ENCODE measurements at places on chromosomes 12 and 14.

DNA sequence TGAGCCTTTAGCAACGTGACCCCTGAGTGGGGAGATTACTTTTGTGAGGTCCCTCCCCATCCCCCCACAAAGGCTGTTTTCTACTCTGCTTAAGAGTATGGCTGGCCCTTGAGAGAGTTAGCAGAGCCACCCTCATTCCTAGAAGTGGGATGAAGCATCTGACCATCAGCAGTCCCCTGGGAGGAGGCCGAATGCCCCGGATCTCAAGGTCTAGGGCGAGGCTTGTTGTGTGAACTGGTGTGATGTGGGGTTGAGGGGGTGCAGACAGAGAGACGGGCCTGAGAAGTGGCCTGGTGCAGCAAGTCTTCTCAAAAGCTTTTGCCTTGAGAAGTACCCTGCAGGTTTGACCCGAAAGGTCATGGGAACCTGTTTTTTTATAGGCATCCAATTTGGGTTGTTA, 153.0 kb upstream of the FKBP4 start:
- no peak for DNase-seq

DNA sequence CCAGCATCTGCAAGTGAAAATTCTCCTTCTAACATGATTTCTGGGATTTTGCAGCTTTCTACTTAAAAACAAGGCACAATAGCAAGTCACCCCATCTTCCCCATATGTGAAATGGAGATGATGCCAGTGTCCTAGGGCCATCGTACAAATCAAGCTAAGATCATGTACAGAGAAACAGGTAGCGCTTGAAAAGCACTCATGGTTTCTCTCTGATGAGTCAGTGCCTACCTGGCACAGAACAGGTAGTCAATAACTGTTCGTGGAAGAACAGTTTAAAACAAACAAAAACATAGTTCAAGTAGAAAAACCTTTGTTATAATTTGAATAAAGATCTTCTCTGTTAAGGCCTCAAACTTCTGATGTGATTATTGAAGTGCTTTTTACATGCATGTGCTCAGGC, 46.9 kb downstream of the RAD52 start:
- no peak for DNase-seq

DNA sequence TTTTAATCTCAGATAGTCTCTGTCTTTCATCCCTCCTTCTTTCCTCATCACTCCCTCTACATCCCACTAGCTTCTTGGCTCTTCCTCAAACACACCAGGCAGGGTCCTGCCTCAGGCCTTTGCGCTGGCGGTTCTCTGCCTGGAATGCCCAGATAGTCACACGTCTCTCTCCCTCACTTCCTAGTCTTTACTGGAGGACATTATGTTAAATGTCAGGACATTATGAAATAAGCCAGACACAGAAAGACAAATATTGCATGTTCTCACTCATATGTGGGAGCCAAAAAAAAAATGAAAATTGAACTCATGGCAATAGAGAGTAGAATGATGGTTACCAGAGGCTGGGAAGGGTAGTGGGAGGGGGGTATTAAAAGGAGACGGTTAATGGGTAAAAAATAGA, 442.0 kb downstream of the MED13L start:
- no peak for DNase-seq

GRCh38 chr12:104683831-104684503, 227.2 kb downstream of the CHST11 start:
- no peak for DNase-seq

- no peak for DNase-seq
These were observed 46.7 kb upstream of the TCL1A start for GRCh38 chr14:95760596-95760995.

- DNase-seq = peak; percentile 66
These were observed 111.2 kb downstream of the CAPZA3 start for GRCh38 chr12:18849080-18849479.

- no peak for DNase-seq
These were observed 194.3 kb downstream of the DACT1 start for GRCh38 chr14:58832095-58832521.

DNA sequence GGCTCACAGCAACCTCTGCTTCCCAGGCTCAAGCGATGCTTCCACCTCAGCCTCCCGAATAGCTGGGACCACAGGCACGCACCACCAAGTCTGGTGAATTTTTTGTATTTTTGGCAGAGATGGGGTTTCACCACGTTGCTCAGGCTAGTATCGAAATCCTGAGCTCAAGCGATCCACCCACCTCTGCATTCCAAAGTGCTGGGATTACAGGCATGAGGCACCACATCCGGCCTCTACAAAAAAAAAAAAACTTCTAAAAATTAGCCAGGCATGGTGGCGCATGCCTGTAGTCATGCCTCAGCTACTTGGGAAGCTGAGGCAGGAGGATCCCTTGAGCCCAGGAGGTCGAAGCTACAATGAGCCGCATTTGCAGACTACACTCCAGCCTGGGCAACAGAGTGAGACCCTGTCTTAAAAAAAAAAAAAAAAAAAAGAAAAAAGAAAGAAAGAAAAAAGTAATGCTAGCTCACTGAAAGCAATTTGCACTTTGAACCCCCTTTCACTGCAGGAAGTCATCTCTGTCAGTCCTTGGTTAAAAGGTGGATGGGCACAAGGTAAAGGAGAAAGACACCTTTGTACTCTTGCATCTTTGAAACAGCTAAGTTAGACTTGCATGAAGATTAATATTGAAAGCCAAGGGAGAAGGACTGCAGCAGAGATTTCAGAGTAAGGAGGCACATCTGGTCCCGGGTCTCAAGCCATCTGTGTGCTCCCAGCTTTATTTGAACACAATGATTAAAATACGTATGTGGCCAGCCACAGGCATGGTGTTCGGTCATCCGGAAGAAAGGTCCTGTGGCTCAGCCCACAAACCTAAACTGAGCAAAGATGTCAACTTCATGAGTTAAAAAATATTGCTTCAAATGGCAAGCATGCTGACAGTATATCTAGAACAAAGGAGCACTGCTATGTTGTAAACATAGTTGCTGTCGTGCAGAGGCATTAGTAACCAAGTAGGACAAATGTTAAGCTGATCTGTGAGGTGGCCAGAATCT, 103.8 kb upstream of the HMGA2 start:
- DNase-seq = peak; percentile 85

GRCh38 chr14:100576091-100577085, 10.8 kb downstream of the BEGAIN start:
- DNase-seq = no peak

GRCh38 chr12:78746001-78746400, 118.6 kb upstream of the SYT1 start:
- no peak for DNase-seq

GRCh38 chr12:32964981-32965585, 68.5 kb upstream of the PKP2 start:
- DNase-seq = no peak

- DNase-seq = no peak
These were observed 39.3 kb downstream of the DLK1 start for GRCh38 chr14:100765991-100766390.

DNA sequence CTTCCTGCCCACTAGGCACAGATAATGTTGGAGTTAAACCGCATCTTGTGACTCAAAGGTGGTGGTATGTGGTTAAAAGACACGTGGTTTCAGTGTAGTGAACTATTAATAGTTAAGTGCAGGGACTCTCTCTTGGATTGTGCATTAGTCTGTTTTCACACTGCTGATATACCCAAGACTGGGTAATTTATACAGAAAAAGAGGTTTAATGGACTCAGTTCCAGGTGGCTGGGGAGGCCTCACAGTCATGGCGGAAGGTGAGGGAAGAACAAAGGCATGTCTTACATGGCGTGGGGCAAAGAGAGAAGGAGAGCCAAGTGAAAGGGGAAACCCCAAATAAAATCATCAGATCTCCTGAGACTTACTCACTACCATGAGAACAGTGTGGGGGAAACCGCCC, 362.3 kb downstream of the GLT1D1 start:
- DNase-seq = no peak

DNA sequence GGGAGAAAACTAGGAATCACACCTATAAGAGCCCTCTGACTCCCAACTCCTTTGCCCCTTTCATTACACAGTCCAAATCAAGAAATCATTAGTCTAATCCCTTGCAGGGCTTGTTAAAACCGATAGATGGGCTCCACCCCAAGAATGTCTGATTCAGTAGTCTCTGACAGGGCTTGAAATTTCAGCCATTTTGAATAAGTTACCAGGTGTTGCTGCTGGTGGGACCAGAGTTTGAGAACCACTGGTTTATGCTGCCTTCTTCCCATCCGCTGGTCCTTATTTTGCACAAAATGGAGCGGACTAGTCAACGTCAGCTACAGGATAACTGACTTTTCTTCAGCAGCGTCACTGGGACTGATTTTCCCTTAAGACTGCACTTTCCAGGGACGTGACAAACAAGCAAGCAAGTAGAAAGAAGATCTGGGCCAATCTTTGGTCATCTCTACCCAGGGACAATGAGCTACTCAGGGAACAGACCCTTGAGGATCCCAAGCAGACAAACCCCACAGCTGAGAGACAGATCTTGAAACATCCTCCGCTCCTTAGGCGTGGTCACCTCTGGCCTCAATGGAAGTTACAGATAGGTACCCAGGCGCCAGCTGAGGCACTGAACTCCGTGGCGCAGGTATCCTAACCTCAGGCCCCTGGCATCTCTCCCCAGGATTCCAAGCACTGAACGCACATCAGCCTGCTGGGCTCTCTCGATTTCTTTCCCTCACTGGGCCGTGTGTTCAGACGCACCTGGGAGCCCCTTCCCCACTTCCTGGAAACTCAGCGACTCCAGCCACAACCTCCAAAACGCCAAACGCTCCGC, 900 bp downstream of the KCTD10 start:
- peak; percentile 34 for DNase-seq

- no peak for DNase-seq
These were observed 364.7 kb downstream of the BCAT1 start for GRCh38 chr12:24584032-24584675.
